ENCODE measurements at places on chromosomes 6 and 20.

DNA sequence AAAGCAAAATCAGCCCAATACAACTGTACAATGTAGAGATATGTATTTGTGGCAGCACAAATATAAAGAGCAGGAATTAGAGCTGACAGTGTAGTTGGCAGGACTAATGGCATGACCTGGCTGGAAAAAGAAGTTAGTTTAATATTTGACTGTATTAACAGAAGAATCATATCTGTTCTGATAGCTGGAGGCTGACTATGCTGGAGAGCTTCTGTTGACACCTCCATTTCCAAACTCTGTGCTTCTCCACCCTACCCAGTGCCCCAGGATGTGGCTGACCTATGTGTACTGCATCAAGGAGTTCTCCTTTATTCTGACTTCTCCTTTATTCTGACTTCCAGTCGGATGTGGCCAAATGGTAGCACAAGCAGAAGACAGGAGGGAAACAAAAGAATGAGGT lies 299.3 kb downstream of the PKHD1 start:
- DNase-seq = no peak

DNA sequence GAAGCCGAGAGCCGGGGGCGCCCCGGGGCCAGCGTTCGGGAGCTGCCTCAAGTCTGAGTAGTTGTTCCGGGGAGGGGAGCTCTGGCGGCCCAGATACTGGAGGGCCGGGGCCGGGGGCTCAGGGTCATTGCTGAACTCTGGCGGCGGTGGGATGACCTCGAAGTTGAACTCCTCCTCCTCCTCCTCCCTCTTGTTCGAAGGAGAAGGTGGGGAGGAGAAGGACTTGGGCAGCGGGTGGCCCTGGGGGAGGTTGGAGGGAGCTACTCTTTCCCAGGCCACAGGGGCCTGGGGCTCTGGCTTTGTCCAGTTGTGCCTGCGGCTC lies 37.7 kb downstream of the C6orf132 start:
- DNase-seq = no peak

- DNase-seq = no peak
Observed at GRCh38 chr6:16043171-16044135, 85.4 kb upstream of the MYLIP start.

DNA sequence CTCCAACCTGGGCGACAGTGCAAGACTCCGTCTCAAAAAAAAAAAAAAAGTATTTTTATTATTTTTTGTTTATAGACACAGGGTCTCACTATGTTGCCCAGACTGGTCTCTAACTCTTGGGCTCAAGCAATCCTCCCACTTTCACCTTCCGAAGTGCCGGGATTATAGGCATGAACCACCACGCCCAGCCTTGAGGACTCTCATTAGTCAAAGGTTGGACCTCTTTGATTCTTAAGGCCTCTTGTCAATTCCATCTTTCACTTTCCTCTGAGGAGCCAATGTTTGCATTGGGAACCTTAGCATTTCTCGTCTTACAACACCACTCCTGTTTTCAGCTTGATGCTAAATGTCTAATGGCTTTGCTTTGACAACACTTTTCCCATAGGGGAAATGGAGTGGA lies 16.1 kb upstream of the CDK19 start:
- no peak for DNase-seq

- no peak for DNase-seq
Observed at GRCh38 chr20:57678340-57678739, 31.5 kb downstream of the PMEPA1 start.

GRCh38 chr20:62922451-62922921 lies 3.8 kb downstream of the DIDO1 start:
- no peak for DNase-seq

- no peak for DNase-seq
Observed at GRCh38 chr20:51160821-51161220, 137.9 kb upstream of the KCNG1 start.

DNA sequence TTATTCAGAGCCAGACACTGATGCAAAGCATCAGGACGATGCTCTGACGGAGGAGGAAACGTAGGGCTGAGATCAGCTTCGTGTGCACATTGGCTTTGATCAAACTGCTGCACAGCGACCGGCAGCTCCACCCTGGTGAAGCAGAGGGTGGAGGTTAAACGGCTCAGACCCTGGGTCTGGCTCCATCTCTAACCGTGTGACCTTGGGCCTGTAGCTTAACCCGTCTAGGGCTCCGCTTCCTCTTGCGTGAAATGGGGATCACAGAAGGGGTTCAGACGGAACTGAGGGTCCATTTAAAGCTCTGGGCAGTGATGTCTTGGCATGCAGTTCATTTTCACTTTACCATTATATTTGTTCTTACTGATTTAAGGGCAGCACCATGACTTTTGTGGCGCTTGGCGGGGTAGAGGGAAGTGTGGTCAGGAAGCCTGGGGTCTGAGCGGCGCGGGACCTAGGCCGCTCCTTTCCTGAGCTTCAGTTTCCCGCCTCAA lies 644 bp downstream of the RBL1 start:
- no peak for DNase-seq

DNA sequence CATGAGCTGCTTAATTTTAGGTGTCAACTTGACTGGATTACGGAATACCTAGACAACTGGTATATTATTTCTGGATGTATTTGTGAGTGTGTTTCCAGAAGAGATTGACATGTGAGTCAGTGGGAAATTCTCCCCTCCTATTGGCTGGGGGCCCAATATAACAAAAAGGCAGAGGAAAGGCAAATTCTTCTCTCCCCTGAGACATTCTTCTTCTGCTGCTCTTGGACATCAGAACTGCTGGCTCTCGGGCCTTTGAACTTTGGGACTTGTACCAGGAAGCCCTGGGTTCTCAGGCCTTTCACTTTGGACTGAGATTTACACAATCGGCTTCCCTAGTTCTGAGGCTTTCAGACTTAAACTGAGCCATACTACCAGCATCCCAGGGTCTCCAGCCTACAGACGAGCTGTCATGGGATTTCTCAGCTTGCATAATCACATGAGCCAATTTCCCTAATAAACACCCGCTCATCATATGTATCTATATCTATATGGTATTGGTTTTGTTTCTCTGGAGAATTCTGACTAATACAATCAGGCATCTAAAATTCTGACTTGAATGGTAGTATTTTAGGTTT lies 7.6 kb upstream of the BTN3A3 start:
- no peak for DNase-seq

GRCh38 chr20:36827541-36828279 lies 48.2 kb upstream of the TLDC2 start:
- no peak for DNase-seq

DNA sequence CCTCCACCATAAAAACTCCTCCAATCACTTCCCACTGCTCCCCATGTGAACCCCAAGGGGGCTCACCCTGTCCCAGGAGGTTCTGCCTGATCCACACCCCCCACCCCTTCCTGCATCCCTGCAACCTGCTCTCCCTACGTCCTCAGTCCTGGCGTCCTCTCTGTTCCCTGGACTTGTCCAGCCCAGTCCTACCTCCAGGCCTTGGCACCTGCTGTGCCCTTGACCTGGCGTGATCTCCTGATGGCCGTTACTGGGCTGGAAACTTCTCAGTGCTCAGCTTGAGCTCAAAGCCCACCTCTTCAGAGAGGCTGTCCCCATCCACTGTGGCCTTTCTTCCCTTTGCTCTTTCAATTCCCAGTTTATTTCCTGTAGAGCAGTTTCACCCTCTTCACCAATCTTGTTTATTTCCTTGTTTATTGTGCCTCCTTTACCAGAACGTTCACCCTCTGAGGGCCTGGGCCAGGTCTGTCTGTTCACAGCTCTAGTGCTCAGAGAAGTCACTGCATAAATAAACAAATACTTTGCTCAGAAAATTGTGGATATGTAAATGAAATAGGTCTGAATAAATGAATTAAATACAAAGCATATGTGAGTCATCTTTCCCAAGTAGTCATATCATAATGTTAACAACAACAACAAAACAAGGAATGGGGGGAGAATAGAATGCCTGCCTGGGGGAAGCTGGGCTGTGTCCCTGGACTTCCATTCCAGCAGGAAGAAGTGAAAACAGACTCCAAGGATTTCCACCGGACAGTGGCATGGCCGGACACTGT lies 175.7 kb upstream of the SULF2 start:
- no peak for DNase-seq

DNA sequence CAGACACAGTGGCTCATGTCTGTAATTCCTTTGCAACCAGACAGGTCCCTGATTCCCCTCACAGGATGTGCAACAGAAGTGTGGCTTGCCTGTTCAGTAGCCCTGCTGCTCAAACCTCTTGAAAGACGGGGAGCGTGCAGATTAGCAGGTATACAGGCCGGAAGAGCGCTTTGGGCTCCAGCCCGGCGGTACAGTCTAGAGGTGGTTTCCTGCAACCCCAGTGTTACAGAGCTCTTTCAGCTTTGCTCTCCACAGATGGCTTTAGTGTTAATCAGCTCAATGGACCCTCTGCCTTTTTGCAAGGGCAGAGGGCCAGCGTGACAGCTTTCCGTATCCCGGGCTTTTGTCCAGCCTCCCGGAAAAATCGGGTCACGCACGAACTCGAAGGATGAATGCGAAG lies 67.2 kb upstream of the TNFRSF21 start:
- DNase-seq = no peak

GRCh38 chr20:47551841-47552240 lies 50.2 kb downstream of the NCOA3 start:
- DNase-seq = no peak

DNA sequence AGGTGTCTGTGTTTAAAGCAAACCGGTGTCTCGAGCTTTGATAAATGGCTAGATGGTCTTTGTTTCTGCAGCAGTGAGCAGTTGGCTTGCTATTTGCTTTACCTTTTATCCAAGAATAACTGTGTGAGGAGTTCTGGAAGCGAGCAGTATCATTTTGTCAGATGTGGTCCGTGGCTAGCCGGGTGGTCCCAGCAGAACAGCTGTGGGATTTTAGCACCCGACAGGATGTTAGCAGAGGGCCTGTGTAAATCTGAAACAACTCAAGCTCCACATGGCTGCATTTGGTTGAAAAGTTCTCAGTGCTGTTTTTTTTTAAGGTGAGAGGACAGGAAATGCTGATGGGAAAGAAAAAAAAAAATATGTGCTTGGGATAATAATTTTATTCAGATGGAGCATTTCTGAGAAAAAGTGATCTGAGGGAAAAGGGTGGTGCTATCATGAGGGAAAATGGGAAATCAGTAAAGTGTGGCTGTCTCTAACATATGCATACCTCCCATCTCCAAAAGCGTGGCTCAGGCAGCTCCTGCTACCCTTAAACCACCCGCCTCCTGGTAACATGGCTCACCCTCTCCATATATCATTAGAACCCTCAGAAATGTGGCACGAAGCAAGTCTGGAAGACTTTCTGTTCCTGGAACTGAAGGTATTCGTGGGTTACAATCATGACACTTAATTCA lies 215.4 kb downstream of the TSHZ2 start:
- DNase-seq = no peak

DNA sequence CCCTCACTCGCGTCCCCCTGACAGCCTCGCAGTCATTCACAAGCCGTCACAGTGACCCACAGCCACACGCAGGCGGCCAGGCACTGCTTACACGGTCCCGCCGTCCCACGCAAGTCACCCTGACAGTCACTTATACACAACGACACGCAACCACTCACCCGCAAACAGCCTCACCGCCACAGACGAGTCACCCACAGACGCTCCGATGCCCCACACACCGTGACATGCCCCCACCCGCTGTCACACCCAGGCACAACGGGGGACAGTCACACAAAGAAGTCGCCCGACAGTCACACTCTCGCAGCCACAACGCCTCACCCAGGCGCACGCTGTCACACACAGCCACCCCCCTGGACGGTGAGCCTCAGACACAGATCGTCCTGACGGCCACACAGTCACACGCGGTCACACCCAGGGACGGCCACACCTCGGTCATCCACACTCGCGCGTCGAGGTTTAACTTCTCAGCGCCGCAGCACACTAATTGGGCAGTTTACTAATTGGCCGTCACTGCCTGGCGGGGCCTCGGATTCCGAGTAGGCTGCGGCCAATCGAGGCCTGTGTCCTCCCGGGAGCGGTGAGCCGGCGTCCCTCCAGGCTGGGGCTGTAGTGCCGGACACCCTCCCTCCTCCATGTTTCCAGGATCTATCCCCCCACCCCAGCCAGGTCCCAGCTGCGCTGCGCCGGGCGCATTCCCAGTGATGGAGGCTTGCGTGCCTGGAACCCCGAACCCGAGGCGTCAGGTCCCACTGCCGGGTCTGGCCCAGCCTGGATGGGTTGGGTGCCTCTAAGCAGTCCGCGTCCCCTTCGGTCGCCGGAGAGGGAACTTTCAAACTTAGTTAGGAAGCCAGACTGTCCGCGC lies 790 bp downstream of the TOX2 start:
- DNase-seq = no peak

DNA sequence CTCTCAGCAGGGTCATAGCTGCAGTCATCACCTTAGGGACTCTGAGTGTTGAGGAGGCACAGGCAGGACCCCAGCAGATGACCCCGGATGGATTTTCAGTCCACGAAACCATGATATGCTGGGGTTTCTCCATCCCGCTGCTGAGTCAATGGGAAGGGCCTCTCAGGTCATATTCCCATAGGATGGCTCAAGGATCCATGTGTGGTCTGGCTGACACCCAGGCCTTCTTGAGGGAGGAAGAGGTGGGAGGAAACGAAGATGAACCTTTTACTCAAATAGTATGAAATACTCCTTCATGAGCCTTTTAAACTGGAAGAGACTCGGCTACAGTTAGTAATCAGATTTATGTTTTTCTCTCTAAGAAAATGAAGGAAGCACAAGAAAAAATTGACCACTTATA lies 10.3 kb upstream of the RALY start:
- no peak for DNase-seq

DNA sequence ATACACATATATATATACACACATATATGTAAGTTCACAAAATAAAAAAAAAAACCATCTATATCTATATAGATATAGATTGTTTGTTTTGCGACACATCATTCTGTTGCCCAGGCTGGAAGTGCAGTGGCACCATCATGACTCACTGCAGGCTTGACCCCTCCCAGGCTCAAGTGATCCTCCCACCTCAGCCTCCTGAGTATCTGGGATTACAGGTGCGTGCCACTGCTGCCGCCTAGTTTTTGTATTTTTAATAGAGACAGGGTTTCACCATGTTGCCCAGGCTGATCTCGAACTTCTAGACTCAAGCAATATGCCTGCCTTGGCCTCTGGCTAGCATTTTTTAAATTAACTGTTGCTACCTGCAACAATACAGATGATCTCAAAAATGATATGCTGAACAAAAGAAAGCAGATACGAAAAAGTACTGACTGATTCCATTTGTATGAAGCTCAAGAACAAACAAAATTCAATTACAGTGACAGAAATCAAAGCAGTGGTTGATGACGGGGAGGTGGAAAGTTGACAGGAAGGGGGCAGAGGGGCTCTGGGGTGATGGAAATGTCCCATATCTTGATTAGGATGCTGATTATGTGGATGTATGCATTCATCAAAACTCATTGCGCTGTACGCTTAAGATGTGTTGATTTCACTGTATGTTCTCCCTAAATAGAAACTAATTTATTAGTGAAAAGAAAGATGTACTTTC lies 49.6 kb downstream of the ATXN1 start:
- no peak for DNase-seq

DNA sequence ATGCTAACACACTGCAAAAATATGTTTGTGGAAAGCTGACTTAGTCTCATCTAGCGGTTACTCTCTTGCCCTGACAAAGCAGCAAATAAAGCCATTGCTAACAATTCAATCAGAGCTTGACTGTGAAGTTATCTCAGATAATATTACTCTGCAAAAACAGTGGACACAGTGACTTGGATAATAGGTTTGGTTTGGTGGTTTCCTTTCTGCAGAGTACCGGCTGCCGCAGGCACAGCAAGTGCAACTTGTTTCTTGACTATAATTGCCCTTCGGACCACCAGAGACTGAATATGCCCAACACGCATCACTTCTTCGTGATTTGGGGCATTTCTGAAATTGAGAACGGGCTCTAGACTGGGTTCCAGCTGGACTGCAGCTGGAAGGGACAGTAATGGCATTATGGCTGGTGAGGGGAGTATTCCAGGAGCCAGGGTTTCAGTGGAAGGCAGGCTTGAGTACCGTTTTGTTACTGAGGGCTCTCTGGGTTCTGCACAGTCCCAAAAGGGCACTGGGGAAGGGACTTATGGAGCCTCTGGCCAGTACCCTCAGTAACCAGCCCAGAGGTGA lies 40.0 kb downstream of the DSTN start:
- DNase-seq = no peak
